ENCODE measurements at places on chromosomes 3 and 15.

DNA sequence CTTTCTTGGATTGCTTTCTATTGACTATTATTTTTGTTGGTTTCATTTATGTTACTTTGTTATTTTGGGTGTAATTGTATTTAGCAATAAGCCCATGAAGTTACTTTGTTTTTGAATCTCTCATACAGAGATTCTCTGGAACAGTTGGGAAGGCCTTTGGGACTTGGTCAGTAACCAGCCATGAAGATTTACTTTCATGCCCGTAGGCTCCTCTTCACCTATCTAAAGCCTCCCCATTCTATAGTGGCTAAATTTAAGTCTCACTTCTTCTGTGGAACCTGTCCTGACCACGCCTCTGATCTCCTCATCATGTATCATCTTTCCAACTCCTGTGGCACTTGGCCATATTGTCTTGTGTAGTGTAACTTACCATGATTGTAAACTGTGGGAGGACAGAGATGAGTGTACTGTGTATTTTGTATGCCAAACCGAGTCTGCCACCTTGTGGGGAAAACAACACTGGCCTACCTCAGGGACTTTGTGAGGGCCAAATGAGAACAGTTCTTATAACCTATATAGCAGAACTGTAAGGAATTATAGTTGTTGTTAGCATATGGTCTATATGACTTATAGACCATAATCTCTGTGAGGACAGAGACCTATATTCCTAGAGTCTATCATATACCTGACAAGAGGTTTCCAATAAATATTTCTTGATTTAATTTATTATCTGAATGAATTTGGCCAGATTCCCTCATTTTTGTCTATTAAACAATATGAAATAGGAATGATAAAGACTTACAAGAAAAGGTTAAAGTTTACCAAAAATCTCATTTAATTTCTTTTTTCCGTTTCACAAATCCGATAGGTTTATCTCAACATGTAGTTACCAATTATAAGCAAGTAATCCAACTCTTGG is 75.0 kb downstream of the STARD9 start:
- DNase-seq, result peak; percentile 52

- DNase-seq, result no peak
Observed at GRCh38 chr3:188841906-188842305, 329.9 kb upstream of the TPRG1 start.

DNA sequence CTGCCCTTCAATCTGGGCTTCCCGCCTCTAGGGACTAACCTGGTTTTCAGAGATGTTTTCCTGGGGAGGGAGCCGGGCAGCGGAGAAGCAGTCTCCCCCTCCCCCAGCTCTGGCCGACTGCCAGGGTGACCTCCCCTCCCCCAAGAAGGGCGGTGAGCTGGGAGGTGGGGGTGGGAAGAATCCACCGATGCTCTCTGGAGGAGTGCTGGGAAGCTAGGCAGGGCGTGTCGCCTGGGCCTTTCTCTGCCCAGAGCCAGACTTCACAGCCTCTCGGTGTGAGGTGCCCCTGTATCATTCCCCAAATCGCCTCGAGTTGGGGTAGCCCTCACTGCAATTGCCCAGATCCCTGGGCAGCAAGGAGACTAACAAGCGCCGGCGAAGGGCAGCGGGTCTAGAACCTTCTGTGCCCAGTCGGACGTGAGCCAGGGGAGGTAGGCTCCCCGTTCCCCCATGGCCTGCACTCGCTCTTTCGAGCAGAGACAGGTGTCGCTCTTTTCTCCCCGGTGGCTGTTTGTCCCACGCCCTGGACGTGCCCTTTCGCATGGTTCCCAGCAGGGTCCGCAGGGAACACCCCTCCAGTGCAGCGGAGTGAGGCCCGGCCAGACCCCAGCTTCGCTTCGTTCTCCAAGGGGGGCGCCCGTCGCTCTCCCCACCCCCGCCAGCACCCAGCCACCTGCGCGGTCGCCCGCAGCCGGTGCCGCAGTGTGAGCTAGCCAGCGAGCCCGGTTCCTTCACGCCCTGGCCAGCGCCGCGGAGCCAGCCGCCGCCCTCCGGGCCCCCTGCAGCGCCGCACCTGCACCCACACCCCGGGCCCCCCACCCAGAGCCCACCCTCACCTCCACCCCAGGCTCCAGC is 1.1 kb downstream of the RAB6B start:
- DNase-seq, result no peak

GRCh38 chr15:84822653-84823281 is 5.6 kb downstream of the ALPK3 start:
- no peak for DNase-seq

GRCh38 chr3:159726231-159726964 is 262.2 kb upstream of the IL12A start:
- no peak for DNase-seq

DNA sequence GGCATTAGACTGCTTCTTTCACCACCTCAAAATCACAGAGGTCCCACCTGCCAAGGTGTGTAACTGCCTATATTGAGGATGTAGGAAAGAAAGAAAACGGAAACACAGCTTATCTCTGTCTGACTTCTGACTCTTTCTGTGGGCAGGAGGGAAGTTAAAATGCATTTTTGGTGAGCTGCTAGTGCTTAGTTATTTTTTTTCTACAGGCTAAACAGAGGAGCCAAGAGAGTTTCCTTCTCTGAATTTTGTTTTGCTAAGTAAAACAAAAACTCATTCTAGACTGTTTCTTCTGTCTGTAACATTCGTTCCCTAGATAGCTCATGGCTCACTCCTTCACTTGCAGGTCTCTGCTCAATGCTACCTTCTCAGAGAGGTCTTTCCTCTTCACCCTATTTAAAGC is 18.8 kb upstream of the AMOTL2 start:
- DNase-seq, result no peak

DNA sequence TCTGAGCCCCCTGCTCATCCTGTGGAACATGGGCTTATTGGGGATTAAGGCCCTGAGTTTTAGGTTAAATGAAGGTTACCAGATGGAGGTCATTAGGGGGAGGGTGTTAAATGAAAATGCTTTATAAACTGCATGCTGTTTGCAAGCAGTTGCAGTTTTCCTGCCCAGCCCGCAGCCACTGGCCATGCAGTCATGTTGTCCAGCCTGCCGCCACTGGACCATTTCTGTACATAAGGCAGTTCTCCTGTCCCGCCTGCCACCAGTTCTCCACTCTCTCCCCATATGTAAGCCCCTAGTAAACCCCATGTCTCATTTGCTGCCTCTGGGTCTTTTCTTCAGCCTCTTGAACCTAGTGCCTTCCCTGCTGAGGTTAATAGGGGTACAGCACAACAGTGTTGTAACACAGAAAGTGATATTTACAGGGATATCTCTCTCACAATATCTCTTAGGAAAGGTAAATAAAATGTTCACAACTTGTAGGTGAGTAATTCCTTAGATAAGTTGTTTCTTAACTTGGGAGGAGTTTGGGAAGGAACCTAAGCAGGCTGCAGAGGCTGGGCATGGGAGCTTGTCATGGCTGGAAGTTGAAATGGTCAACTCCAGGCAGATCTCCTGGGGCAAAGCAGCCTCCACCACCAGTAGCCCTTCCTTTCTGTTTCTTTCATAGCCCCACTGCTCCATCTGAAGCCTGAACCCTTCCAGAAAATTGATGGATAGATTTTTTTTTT is 148.2 kb downstream of the CMSS1 start:
- DNase-seq, result no peak

GRCh38 chr3:5090197-5090596 is 31.9 kb upstream of the ARL8B start:
- DNase-seq, result no peak

GRCh38 chr3:144221761-144222160 is 250.1 kb downstream of the DIPK2A start:
- DNase-seq, result no peak

GRCh38 chr3:181265750-181266333 is 276.3 kb upstream of the DNAJC19 start:
- DNase-seq, result no peak

GRCh38 chr3:159032311-159032710 is 230.5 kb downstream of the MFSD1 start:
- DNase-seq, result no peak

DNA sequence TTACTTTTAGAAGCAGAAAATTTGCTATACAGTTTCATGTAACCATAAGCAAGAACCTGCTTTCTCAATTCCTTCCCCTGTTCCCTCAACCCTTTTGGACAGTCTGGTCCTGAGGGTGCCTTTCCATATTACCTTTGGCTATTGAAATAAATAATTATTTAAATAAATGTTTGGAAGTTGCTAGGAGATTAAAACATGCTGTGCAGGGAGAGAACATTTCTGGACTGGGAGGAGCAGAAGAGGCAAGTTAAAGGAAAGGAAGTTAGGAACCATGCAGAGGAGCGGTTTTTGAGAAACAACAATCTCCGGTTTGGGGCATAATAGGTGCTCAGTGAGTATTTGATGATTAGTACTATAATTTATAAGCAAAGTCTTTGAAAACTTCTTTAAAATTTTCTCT is 41.8 kb downstream of the ZNF609 start:
- DNase-seq, result no peak

DNA sequence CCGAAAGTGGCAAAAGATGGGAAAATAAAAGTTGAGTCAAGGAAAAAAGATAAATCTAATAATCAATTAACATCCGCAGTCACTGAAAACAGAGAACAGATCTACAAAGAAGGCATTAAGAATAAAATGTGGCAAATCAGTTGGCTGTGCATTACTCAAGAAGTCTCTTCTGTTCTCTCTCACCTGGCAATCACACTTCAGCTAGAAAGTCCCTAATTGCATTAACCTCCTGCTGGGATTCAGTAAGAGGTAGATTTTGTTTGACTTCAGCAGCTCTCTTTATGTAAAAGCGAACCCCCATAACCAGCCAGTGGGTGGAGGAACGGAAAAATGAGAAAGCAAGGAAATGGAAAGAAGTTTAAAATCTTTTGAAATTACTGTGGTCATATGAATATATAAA is 94.7 kb upstream of the PLXND1 start:
- DNase-seq, result no peak

DNA sequence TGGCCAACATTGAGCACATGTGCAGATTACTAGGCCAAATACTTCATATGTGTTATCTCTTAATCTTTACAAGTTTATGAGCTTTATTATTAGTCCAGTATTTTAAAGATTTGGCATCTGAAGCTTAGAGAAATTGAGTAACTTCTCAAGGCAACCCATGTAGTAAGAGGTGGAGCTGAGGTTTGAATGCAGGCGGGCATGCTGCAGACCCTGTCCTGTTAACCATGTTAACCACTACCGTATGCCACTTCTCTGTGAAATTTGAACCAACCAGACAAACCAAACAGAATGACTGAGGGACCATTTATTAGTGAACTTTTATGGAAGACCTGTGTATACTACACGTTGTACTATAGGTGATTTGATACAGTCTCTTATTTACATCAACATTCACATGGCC is 49.7 kb downstream of the MEF2A start:
- no peak for DNase-seq

DNA sequence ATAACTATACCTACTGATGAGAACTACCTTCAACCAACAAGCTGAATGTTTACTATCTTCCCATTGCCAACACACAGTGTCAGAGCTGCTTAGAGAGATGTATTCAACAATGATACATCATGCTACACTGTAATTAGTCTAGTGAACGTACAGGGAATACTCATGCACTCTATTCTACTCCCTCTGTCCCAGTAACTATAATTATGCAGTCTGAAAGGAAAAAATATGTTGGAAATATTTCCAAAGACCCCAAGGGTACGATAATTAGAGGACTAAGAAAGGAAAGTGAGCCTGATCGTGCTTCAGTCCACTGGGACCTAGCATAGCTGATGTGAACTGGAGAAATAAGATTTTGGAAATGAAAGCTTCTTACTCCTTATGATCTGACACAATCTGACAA is 36.9 kb upstream of the FSIP1 start:
- no peak for DNase-seq

DNA sequence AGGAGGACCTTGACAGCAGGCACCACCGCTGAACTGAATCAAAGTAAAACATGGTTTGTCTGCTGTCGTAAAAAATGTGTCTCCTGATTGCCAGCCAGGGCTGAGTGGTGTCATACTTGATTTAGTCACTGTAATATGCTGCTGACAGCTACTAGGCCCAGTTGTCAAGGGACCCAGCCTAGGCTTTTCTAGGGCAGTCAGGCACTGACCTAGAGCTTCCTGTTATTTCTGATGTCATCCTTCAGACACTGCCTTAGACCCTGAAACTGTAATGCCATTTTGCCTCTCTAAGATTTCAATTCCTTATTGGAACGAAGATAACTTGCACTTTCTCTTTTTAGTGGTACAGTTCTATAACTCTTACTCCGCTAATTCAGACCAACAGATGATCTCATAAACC is 2.6 kb upstream of the MRPL3 start:
- DNase-seq, result no peak

- DNase-seq, result no peak
Observed at GRCh38 chr15:97189162-97189780, 771.2 kb upstream of the ARRDC4 start.

- no peak for DNase-seq
Observed at GRCh38 chr15:39997031-39997430, 42.0 kb downstream of the SRP14 start.

DNA sequence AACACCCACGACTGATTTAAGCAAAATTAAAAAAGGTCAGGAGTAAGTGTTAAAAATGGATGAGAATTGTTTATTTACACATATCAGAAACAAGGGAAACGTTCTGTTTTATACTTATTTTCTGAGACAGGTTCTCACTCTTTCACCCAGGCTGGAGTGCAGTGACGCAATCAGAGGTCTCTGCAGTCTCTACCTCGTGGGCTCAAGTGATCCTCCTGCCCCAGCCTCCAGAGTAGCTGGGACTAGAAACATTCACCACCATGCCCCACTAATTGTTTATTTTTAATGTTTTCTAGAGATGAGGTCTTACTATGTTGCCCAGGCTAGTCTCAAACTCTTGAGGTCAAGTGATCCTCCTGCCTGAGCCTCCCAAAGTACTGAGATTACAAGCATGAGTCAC is 1080.3 kb downstream of the ROBO1 start:
- no peak for DNase-seq

- no peak for DNase-seq
Observed at GRCh38 chr3:118501152-118501551, 533.5 kb downstream of the IGSF11 start.

GRCh38 chr3:190048932-190049441 is 71.7 kb downstream of the P3H2 start:
- DNase-seq, result no peak

DNA sequence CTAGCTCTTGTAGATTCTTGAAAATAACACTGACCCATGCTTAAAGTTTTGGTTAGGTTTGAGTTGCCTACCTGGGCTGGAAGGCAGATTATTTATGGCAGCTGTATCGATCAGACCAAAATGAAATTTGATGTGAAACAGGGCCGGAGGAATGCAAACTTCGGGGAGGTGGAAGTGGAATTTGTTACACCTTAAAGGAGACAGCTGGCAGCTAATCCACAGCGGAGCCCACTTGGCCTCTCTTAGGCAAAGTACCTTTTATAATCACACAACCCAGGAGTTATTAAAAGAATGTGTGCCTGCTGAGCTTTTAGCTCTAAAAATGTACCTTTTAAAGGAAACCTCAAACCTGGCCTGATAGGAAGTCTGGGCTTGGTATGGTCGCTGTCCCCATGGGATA is 250.9 kb upstream of the TPM1 start:
- no peak for DNase-seq

- DNase-seq, result no peak
Observed at GRCh38 chr3:184290331-184290730, 8.7 kb upstream of the PSMD2 start.

GRCh38 chr3:46085421-46086082 is 58.3 kb upstream of the XCR1 start:
- DNase-seq, result no peak

GRCh38 chr3:138351151-138351550 is 2.8 kb downstream of the MRAS start:
- DNase-seq, result no peak

- DNase-seq, result peak; percentile 17
Observed at GRCh38 chr3:32569540-32570420, 878 bp downstream of the DYNC1LI1 start.

- DNase-seq, result no peak
Observed at GRCh38 chr15:36344887-36345286, 234.5 kb upstream of the CDIN1 start.
